ENCODE measurements at places on chromosomes 16 and 17.

DNA sequence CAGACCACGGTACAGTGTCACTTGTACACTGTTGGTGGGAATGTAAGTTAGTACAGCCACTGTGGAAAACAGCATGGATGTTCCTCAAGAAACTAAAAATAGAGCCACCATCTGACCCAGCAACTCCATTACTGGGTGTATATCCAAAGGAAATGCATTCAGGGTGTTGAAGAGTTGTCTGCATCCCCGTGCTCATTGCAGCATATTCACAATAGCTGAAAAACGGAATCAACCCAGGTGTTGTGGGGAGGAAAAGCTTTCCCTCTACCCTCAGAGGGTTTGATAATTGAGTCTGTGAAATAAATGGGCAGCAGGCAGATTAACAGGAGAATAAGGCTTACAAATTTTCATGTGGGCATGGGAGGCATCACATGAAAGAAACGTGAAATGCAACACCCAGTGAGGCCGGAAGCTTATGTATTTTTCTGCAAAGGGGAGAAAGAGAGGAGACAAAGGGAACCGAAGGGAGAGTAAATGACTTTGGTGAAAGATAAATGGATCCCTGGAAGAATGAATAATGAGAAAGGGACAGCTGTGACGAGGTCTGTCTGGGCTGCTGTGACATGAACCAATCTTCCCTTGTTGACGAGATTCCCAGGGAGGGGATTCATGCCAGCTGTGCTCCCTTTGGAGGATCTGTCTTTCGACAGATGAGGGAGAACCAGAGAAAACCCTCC, 106.2 kb downstream of the KCNJ12 start:
- DNase-seq: no peak

DNA sequence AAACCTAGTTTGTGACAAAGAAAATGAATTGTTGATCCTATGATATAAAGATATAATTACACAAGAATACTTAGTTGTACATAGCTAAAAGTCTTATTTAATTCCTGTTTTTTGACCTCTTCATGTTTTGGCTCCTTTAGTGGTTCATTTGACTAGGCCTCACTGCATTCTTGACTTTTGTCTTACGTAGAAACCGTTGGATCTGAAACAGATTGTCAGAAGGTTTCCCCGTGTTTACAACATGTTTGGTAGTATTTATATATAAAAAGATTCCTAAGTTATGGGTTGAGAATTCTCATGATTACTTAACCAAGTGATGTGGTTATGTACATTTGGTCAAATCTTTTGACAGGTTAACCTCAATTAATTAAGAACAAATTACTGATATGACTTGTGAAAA, 162.8 kb downstream of the BCAS3 start:
- DNase-seq: no peak

DNA sequence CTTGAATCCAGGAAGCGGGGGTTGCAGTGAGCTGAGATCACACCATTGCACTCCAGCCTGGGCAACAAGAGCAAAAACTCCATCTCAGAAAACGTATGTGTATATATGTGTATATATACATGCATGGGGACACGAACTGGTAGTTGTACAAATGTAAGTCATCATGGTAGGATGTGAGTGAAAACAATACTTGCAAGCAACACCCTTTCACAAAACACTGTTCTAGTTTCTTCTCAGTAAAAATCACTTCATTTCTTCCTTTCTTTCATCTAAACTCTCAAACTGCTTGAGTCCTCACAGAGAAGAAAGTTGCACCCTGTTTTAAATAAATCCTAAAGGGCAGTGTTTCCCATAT, 51.8 kb downstream of the METTL16 start:
- DNase-seq: no peak

- no peak for DNase-seq
Measured at GRCh38 chr16:12627394-12627793, 176.3 kb downstream of the CPPED1 start.

DNA sequence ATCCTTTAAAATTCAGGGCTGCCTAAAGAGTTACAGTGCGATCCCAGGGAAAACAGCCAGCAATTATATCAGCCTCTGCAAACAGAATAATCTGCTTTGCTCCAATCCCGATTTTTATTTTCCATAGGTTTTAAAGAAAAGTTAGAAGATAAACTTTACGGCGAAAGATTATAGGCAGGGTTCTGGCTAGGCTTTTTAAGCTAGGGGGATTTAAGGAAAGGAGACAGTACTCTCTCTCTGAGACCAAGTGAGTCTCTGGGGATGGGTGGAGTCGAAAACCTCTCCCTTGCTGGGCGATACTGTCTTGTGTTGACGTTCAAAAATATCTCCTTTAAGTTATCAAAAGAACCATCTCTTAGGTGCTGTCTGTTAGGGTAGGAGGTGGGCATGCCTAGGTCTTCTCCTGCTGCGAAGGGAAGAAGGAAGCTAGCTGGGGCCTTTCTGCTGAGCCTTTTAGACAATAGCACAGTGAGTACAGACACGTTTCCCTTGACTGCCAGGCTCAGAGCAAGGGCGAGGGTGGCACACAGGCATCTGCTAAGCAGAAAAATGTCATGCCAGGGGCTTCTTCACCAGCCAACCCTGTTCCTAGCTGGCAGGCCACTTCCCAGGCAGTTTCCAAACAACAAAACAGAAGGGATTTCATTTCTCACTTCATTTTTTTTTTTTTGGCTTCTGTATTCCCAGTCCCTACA, 167.9 kb upstream of the MAF start:
- DNase-seq: peak; percentile 20

GRCh38 chr16:19559242-19559910, 3.9 kb downstream of the VPS35L start:
- no peak for DNase-seq

DNA sequence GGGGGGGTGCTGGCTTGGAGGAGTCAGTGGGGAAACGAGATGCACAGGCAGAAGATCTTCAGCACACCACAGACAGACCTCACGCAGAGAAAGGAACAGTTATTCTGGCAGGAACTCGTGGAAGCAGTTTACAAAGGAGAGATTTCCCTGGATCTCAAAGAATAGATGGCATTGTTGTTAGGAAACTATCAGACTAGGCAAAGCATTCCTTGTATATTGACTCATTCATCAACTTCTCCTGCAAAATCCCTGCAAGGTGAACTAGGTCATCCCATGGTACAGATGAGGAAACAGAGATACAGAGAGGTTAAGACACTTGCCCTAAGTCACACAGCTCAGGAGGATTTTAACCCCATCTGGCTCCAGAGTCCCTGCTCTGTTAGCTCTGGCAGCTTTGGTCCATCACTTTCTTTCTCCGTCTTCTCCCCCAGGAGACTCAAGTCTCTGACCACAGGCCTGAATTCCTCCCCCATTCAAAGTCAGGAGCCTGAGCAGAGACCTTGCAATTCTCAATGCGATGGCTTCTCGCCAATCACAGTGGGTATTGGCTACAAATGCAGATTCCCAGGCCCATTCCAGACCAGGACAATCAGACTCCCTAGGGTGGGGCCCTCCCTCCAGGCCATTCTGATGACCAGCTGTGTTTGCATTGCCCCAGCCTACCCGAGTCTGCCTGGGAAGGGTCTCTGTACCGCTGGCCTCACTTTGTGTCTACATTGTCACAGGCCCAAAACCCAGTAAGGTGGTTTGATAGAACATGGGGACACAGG, 56.4 kb downstream of the LITAF start:
- DNase-seq: no peak

DNA sequence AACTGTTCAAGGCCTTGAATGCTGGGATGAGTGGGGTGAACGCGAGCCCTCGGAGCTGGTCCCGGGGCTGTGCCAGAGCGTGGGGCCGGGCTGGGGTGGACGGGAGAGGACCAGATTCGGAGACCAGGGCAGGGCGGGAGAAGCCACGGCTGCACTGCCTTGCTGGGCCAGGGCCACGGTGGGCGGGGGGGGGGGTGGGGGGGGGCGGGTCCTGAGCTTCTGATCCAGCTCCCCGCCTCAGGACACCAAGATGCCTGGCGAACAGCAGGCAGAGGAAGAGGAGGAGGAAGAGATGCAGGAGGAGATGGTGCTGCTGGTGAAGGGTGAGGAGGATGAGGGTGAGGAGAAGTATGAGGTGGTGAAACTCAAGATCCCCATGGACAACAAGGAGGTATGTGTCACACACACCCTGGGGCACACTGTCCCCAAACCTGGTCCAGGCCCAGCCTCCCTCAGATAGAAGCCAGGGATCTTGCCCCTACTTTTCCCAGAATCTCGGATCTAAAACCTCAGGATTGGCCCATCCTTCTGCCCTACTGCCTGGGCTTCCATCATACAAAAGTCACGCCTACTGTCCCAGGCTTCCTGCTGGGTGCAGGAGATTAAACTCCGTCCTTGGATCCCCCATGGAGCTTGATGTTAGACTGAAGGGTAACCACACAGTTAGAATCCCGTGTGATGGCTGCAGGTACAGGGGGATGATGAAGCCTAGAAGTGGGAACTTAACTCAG, 563 bp downstream of the ZNF771 start:
- no peak for DNase-seq

DNA sequence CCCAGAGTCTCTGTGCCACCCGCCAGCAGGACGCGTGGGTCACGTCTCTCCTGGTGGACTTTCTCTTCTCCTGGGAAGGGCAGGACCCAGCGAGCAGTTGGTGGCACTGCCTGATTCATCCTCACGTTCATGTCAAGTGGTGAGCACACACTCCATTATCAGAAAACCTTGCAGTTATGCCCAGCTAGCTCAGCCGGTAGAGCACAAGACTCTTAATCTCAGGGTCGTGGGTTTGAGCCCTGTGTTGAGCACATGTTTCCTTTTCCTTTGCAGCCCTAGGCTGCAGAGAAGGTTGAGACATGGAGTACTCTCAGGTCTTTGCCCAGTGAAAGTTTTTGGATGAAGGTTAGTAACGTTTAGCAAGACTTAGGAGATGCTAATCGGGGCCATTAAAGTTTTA, 8.0 kb downstream of the OR1F1 start:
- no peak for DNase-seq

GRCh38 chr16:71514476-71514875, 11.8 kb upstream of the CHST4 start:
- DNase-seq: no peak

- no peak for DNase-seq
Measured at GRCh38 chr17:59516451-59516850, 49.0 kb upstream of the DHX40 start.

- no peak for DNase-seq
Measured at GRCh38 chr17:59277031-59277430, 54.4 kb upstream of the YPEL2 start.

DNA sequence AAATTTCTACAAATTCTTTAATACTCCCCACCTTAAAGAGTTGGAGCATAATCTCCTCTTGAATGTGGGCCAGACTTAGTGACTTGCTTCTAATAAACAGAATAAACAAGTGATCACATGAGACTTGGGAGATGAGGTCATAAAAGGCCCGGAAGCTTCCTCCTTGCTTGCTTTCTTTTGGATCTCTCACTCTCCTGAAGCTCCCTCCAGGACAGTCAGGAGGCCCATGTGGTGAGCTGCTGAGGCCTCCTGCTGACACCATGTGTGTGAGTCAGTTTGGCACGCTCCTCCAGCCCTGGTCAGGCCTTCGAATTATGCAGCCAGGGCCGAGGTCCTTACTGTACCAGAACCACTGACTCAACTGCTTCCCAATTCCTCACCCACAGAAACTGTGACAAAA, 53.2 kb downstream of the NDEL1 start:
- no peak for DNase-seq

DNA sequence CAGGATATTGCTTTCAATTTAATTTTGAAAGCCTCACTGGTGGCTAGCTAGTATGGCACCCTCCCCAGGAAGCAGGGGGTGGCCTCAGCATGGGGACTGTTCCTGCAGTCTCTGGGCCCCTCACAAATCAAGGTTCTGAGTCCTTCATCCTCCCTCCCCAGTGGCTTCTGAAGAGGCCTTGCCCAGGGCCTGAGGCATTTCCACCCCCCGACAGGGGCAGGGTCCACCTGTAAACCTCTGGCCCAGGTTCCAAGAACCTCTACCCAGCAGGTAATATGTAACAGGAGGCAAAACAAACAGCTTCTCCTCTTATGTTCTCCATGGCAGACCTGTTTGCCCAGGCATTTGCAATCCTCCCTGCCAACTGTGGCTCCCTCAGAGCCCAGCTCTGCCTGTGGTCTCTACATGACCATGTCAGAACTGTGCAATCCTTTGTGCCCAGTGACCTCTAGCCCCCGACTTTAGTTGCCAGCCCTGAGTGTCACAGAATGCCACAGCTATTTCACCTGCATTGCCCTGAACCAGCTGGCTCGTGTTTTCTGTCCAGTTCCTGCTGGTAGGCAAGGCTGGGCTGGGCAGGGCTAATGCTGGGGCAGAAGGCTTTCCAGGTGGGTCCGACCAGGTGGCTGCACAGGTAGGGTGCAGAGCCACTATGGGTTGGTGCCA, 14.3 kb downstream of the ACSF2 start:
- peak; percentile 65 for DNase-seq

DNA sequence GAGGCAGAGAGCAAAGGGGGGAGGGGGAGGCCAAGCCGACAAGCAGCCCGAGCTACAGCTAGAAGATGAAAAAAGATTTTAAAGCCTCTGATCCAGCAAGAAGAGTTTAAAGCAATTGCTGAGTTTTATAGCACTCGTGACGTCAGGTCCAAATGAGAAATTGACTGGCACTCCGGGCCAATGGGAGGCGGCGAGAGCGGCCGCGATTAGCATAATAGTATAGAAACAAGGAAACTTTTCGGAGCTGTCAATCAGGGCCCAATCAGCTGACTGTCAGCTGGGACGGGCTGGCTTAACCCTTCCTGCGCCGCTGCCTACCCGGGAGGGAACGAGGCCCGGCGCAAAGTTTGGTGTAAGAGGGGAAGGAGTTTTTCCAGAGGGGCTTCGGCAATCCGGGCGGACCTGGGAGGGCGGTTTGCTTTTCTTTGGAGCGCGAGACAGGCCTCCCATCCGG, at the start of gene MAF:
MAF (minus strand) TSS at position 100 of the 454 bp plus-strand sequence. CDS start 835 bp downstream, outside the sequence.
- DNase-seq: peak; percentile 94

DNA sequence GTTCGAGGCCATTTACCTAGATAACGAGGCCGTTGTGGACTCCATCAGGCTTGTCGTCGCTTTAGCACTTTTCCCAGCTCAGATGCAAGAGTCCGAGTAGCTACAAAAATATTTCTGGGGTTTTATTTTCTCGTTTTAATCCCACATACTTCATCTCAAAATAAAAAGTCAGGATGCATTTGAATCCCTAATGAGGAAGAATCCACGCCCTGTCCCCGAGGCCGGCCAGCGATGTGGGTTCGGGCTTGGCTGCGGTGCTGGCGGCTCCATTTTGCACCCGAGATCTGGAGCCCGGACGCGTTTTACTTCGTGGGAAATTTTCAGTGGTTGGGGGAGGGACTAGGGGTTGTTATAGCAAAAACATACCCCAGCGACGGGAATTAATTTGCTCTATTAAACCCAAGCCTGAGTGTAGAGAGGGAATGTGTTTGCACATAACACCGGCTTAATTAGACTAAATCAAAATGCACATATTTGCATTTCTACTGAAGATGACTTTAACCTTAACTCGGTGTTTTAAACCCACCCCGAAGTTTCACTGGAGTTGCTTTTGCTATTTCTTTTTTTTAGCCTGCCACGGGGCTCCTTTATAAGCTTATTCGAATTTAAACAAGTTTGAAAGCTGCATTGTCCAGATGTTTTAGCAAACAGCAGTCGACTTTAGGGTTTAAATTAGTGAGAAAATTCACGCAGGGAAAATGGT, 4.8 kb downstream of the IRX5 start:
- DNase-seq: no peak

GRCh38 chr16:73951481-73951880, 345.1 kb upstream of the PSMD7 start:
- peak; percentile 11 for DNase-seq

Measured in transverse colon (tissue), 4 donors.